Substantia nigra (tissue), 51 donors: ENCODE measurements at places on chromosomes 12 and 14.

- DNase-seq = no peak
Measured at GRCh38 chr14:94675036-94675435, 62.8 kb downstream of the SERPINA3 start.

DNA sequence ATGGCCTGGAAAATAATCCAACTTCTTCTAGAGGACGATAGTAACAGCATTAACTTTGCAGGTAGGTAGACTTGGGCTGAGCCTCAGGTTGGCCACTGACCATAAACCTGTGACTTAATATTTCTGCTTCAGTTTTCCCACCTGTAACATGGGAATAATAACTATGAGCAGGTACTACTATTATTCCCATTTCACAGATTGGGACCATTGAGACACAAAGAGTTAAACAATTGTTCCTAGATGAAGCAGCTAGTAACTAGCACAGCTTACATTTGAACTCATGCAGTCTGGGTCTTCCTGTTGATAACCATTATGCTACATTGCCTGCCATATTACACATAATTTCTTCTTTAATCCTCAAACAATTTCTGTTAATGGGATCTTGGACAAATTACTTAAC lies 217.7 kb downstream of the NUAK1 start:
- DNase-seq = no peak

DNA sequence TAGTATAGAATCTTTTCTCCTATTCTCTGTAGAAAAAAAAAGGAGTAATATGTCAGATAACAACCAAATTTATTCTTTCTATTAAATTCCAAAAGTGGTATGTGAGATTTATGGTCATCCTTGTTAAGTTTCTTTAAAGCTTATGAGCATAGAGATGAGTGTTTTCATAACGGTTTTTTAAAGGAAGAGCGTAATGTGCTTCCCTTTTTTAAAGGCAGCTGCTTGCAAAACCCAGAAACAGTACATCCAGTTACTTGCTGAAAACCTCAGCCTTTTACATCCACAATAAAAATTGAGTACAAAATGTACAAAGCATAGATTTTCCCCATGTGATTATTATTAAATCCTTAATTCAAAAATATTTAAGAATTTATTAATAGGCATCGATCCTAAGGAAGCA lies 53.6 kb upstream of the CD163 start:
- DNase-seq = no peak

DNA sequence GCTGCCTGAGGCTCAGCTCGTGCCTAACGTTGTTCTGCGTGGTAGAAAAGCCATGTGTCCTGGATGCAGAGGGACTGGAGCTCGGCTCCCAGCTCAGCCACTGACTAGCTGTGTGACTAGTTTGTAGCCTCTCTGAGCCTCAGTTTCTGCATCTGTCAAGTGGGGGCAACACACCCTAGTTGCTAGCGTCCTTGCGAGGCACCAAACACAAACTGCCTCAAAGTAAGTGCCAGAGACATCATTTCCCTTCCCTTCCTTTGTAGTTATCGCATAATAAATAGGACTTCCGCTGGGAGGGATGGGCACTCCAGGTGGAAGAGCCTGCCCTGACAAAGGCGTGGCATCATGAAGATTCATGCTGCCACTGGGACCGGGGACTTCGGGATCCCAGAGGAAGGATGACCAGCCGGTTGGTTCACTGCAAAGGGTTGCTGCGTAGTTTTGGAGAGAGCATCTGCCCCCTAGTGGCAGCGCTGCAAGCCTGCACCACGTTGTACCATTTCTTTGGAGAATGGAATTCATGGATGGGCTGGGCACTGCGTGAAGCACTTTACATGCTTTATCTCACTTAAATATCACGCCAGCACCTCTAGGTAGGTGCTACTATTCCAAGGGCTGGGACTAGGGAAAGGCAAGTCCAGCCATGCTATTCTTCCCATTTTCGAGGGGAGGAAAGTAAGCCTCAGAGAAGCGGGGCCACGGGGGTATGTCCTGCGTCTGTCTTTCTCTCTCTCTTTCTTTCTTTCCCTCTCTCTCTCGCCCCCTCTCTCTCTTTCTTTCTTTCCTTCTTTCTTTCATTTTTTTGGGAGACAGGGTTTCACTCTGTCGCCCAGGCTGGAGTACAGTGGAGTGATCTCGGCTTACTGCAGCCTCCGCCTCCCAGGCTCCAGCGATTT lies 4.6 kb downstream of the CCDC197 start:
- no peak for DNase-seq

DNA sequence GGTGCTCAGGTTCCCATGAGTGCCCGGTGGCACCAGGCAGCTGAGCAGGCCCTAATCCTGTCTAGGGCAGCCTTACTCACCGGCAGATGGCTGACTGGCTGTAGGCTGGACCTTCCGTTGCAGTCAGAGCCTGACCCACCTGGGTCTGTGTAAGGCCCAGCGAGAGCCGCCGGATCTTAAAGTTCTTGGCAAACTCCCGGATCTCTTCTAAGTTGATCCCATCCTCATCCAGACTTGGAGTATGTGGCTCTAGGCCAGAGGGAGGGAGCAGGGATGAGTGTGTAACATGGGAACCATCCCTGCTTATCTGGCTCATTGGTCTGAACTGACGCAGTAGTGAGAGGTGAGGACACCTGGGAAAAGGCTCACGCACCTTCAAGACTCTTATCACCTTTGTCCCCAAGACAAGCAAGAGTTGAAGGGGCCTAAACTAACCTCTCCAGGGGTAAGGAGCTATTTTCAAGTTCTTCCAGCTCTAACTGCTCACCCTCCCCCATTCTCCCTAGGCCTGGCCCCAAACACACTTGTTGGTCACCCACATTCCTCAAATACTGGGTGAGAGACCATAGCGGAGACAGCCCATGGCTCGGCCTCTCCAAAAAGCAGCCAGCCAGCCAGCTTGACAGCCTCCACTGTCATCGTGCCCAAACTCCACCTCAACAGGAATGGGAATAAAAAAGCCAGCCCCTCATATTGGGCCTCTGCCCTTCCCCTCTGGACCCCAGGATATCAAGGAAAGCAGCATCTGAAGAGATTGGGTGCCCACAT lies 18.8 kb upstream of the TFCP2 start:
- DNase-seq = no peak

GRCh38 chr14:66365388-66365787 lies 120.8 kb upstream of the CCDC196 start:
- DNase-seq = no peak

GRCh38 chr14:104096751-104097700 lies 11.5 kb downstream of the ASPG start:
- DNase-seq = no peak

DNA sequence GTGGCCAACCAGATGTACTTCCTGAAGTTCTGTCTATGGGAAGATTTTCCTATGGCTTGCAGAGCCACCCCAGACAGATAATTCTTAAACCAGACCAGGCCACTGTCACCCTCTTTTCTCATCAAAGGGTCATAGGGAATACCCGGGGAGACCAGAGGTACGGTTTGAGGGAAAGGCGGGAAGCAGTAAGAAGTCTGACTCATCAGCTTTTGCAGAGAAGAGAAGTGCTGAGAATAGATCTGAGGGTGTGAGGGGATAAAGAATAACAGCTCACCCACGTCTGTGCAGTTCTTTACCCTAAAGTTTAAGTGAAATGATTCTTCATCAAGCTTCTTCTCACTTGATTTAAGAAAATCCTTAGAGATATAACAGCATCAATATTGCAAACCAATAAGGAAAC lies 21.3 kb upstream of the POC1B start:
- no peak for DNase-seq

GRCh38 chr12:129927316-129927900 lies 23.6 kb upstream of the TMEM132D start:
- no peak for DNase-seq

DNA sequence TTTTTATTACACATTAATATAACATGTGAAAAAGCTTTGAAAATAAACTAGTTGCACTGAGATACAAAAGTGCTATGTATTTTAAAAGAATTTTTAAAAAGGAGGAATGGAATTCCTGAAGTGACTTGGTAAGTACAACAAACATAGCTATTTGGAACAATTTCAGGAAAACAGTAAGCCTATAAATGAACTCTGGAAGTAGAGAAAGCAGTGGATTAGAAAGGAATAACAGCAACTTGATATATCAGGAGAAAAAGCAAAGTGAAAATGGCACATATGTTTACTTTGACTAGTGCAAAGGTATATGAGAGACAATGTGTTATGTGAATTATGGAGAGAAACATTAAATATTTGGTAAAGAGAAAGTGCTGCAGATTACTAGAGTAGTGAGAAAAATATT lies 811.7 kb downstream of the C12orf50 start:
- DNase-seq = no peak

DNA sequence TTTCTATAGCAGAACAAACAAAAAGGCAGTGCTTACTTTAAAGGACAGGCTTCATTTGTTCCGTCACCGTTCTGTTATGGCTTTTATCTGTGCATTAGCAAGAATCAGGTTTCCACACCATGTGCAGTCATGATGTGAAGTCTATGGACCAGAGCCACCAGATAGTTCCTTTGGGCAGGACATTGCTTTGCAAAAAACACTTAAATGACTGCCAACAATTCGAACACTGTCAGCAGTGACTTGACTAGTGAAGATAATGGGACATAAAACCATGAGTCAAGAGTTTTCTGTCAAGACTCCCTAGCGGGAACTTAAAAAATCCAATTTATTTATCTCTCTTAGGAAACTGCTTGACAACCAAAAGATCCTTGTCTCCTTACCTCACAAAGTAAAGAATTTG lies 80.3 kb downstream of the NKX2-1 start:
- DNase-seq = no peak

- no peak for DNase-seq
Measured at GRCh38 chr14:91082282-91082681, 21.8 kb upstream of the RPS6KA5 start.

DNA sequence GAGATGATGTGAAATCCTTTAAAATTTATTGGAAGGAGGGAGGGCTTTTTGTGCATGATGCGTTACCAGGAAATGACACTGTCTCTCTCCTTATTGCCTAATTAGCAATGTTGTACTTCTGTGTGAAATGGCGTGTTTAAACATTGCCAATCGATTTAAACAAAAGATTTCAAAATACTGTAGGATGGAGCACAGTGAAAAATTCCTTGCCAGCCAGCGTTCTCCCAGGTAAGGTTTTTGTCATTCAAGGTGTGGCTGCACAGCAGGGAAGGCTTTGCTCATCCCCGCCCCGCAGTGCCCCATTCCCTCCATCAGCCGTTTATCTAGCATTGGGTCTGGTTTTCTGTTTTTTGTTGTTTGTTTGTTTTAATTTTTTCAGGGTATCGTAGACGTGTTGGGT lies 137.3 kb downstream of the CACNA1C start:
- no peak for DNase-seq

DNA sequence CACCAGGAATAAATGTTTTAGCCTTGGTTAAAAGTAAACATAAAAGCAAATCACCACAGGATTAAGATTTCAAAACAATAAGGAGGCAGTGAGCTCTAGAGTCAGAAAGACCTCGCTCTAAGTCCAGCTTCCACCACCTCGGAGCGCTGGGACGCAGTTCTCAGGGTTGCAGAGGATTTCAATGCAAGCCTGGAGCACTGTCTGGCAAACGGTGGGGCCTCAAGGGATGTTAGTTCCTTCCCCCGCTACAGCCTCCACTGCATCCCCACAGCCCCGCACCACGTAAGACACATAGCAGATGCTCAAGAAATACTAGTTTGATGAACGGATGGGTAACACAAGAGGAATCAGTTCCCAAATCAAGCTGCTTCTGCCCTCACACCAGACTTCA lies 39.3 kb upstream of the TMCC3 start:
- no peak for DNase-seq

- DNase-seq = peak; percentile 67
Measured at GRCh38 chr12:104108755-104109445, 29.1 kb downstream of the NFYB start.

DNA sequence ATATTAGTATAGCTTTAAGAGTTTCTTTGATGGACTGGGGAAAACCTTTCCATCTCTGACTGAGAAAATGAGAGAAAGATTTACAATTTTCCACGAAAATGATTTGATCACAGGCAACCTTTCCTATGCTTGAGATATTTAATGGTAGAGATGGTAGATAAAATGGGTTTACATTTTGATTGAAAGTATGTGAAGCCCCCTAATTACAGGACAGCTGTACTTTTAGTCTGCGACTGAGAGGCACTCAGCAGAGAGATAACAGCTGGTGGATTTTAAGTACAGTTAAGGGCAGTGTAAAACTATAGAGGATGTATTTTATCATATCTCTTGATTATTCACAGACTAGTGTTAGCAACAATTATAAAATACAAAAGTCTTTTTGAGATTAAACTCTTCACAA lies 40.7 kb downstream of the C12orf50 start:
- no peak for DNase-seq

- DNase-seq = no peak
Measured at GRCh38 chr12:9760699-9761418, at the start of gene CD69. Gene CD69 (minus strand): TSS chr12:9760901. CDS start chr12:9760820, 81 bp downstream.

- DNase-seq = no peak
Measured at GRCh38 chr14:76133103-76133502, 18.6 kb upstream of the GPATCH2L start.

DNA sequence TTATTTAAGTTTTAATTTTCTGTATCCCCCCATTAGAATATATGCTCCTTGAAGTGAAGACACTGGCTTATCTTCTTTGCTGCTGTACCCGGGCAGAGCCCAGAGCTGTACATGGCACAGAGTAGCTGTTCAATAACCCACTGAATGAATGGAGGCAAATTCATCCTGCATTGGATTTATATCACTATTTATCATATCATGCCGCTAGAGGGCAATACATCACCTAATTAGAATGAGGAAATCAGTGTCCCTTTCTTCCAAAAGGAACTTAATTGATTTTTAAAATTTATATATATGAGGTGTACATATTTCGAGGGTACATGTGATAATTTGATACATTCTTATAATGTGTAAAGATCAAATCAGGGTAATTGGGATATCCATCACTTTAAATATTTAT lies 89.2 kb upstream of the TMEM260 start:
- no peak for DNase-seq

- DNase-seq = peak; percentile 9
Measured at GRCh38 chr12:130198026-130198662, 35.9 kb downstream of the FZD10 start.

- DNase-seq = no peak
Measured at GRCh38 chr14:44940211-44940610, 21.5 kb downstream of the KLHL28 start.

- no peak for DNase-seq
Measured at GRCh38 chr12:92814584-92814983, 111.8 kb downstream of the PLEKHG7 start.

GRCh38 chr12:109961612-109962011 lies 34.6 kb downstream of the GIT2 start:
- DNase-seq = no peak

- DNase-seq = peak; percentile 10
Measured at GRCh38 chr14:33026850-33027430, 88.3 kb downstream of the NPAS3 start.

DNA sequence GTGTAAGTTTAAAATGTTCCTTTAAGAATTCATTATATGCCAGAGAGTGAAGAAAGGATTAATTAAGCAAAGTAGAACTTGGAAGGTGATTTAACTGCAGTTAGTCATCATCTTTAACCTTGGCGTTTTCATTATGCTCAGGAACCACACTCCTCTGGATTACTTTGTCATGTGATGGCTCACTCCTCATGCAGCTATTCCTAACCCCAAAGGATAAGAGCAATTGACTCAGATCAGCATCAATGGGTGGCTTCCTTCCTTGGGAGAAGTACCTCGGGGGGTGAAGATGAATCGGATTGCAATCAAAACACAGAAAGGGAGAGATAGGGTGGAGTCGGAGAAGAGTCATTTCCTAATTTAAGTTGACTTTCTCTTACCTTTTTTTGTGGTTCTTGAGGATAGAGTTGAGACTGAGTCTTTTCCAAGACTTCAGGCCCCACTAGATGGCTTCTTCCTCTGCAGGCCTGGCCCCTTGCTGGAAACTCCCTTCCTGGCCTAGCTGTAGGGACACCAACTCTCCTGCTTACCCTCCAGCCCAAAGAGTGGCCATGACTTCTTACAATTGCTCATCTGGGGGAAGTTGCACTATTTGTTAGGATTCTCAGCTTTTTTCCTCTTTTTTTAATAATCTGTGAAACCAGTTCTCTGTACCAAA lies 238.6 kb upstream of the DDHD1 start:
- DNase-seq = no peak
